ENCODE measurements at places on chromosomes 5 and 9. TPM values are rescaled to one million over a fixed set of nuclear protein-coding genes. Genes with fewer than 3 reads are reported as not detected.

Gene MXD3
- 23.0 TPM for total RNA-seq

Gene BNC2
- 40.8 TPM for total RNA-seq

Gene INSL4
- total RNA-seq, result not detected

Gene PFN3
- total RNA-seq, result not detected

Gene SLC45A2
- total RNA-seq, result not detected

Gene SLC1A1
- total RNA-seq, result 7.3 TPM

Gene GABRP
- total RNA-seq, result under 0.01 TPM

Gene PCDHGA7
- not detected for total RNA-seq

- DNase-seq, result no peak
Measured at GRCh38 chr5:84603568-84604185, 219.0 kb upstream of the EDIL3 start.

DNA sequence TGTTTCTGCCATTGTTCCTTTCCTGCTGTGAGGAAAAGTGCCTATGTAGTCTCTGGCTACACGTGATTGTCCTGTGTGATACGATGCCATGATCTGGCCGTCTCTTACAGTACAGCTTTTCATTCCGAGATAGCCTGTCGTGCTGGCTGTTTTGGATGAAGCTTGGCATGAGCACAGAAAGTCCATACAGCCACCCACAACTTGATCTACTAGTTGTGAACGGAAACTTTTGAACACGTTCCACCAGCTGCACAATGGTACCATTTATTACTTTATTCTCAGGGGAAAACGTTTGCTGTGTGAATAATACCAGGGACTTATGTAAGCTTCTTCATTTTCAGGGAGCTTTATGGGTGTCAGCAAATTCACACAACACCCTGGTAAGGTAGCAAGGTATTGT is 217.6 kb upstream of the ANKRD55 start:
- no peak for DNase-seq

DNA sequence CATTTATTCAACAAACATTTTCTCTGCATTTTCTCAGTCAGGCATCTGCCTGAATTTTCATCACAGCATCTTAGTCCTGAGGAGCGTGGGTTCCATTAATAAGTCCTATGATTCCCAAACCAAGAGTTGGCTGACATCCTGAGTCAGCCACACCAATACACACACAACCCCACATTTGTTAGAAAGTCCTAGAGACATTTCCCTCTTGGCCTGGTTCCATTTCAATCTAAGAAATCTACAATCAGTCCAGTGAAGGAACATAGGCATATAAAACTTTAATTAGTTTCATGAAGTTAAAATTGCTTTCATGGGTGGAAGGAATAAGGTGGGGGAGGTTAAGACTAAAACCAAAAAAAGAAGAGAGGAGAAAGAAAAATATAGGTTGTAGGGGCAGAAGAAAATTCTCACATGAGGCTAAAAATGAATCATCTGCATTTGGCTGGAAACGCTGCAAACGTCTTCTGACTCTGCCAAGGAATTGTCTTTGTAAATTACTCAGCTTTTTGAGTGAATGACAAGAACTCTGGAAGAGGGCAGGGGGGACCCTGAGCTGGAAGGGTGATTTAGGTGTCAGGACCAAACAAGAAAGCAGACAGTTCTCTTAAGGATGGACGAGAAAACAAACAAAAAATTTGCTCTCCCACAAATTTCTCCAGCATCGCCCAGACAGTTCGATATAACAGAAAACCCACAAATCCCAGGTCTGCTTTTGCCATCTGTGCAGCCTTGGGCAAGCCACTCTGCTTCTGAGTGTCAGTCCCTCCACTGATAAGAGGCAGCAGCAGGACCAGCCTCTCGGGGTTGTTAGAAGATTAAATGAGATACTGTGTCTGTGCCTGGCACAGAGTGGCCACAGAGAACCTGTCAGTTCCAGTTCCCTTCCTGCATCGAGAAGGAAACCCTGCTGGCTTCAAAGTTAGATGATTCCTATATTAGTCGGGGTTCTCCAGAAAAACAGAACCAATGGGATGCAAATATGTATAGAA is 289.7 kb downstream of the CDK5RAP2 start:
- no peak for DNase-seq

DNA sequence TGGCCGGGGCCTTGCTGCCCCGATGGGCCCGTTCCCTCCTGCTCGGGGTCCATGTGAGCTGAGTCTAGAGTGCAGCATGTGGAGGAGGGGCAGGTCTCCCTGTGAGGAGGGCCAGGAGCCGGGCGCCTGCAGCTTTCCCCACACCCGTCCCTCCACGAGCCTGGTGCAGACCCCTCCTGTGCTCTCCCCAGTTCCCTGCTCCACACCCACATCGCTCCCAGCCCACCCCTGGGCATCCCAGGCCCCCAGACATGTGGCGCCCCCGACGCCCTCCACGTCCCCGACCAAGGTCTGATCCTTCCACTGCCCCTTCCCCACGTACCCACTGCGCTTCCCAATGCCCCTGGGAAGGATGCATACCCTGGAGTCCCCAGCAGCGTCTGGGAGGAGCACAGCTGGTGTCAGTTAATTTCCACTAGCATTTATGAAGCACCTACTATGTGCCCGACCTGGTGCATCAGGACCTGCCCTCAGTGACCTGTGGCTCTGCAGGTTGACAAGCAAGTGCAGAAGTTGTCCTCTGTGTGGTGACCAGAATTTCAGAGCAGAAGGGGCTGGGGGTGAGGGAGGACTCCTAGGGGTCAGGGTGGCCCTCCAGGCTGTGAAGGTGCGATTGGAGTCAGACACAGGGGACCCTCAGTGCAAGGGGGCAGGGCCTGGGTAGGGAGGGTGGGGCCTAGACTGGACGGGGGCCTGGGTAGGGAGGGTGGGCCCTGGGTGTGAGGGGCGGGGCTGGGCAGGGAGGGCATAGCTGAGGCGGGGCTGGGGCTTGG is 10.8 kb upstream of the SLC6A18 start:
- no peak for DNase-seq

- DNase-seq, result no peak
Measured at GRCh38 chr9:116986015-116986414, 298.9 kb downstream of the TRIM32 start.

- DNase-seq, result peak; percentile 59
Measured at GRCh38 chr9:129863059-129863690, 27.9 kb downstream of the USP20 start.

GRCh38 chr5:35212122-35212982 is 17.9 kb downstream of the PRLR start:
- DNase-seq, result no peak

GRCh38 chr5:132747616-132748440 is 602 bp downstream of the CCNI2 start:
- peak; percentile 67 for DNase-seq

GRCh38 chr9:134691695-134692572 is 50.3 kb downstream of the COL5A1 start:
- DNase-seq, result no peak

- no peak for DNase-seq
Measured at GRCh38 chr5:112878760-112879159, 17.7 kb downstream of the SRP19 start.

DNA sequence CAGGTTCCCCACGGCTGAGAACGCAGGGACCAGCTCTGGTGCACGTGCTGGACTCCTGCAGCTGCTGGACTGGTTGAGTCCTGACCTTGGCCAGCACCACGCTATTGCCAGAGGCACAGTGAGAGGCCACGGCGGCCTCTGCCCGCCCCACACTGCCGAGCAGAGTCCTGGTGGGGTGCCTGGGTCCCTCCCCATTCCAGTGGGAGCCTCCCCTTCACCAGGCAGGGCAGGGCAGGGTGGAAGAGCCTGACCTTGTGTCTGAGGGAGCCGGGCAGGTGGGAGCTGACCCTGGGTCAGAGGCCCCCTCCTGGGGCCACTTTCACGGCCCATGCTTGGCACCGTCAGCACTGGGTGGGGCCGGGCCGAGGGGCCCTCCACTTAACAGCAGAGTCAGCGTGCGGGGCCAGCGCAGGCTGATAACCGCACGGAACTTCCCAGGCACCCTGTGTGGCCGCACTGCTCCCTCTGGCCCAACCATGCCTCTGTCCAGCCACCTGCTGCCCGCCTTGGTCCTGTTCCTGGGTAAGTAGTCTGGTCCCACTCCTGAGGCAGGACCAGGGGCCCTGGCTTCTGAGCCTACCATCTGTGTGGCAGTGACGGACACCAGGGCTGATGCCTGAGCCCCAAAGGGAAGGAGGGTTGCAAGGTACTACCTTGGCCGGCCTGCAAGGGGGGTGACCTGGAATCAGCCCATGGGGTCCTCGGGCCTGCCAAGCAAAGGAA is at the start of gene MAMDC4:
MAMDC4 (plus strand) TSS at position 406 of the 723 bp plus-strand sequence; CDS start at position 477, 71 bp downstream.
- peak; percentile 40 for DNase-seq

DNA sequence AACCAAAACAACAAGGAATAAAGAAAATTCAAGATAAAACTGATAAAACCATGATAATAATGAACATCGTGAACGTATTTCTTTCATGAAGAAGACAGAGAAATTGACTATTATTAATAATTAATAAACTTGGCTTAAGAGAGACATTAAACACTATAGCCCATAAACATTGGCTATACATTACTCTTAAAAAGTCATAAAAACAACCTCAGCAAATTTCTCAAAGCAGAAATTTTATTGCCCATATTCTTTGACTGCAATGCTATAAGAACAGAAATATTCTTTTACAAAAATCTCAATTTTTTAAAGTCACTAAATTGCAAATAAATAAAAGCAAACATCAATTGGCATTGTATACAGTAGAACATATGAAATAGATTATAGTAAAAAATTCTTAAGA is 42.5 kb downstream of the CSF2 start:
- no peak for DNase-seq

DNA sequence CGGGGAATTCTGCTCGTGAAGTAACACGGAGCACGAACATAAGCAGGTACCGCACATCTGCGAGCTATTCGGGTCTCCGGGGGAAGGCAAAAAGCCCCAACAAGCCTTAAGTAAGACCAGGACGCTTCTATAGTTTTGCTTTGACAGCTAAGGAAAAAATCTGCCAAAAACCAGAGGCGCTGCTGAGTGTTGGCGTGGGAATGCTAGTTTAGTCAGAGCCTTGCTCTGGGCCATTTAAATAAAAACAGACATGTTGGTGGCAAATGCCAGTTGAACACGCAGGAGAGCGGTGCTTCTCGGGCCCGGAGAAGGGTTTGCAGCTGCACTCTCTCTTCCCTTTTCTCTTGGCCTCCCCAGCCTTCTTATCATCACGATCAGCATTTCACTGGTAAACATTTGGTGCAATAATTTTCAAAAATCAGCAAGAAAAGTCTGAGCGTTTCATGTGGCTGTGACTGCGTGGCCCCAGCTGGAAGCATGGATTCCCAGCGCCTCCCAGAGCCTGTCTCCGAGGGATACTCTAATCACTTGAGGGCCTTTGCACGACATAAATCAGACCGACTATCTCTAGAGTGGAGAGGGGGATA is 6.4 kb upstream of the NOTCH1 start:
- DNase-seq, result no peak

- no peak for DNase-seq
Measured at GRCh38 chr5:97623441-97623840, 440.4 kb upstream of the RIOK2 start.

DNA sequence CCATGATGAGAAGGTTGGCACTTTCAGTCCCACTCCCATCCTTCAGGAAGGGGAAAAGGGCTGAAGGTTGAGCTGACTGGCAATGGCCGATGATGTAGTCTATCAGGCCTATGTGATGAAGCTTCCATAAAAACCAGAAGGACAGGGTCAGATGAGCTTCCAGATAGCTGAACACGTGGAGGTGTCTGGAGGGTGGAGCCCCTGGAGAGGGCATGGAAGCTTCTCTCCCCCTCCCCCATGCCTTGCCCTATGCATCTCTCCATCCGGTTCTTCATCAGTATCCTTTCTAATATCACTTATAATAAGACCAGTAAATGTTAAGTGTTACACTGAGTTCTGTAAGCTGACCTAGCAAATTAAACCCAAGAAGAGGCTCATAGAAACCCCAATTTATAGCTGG is 32.6 kb upstream of the SMU1 start:
- DNase-seq, result no peak

- DNase-seq, result no peak
Measured at GRCh38 chr5:179232091-179232735, 113.0 kb downstream of the ADAMTS2 start.

DNA sequence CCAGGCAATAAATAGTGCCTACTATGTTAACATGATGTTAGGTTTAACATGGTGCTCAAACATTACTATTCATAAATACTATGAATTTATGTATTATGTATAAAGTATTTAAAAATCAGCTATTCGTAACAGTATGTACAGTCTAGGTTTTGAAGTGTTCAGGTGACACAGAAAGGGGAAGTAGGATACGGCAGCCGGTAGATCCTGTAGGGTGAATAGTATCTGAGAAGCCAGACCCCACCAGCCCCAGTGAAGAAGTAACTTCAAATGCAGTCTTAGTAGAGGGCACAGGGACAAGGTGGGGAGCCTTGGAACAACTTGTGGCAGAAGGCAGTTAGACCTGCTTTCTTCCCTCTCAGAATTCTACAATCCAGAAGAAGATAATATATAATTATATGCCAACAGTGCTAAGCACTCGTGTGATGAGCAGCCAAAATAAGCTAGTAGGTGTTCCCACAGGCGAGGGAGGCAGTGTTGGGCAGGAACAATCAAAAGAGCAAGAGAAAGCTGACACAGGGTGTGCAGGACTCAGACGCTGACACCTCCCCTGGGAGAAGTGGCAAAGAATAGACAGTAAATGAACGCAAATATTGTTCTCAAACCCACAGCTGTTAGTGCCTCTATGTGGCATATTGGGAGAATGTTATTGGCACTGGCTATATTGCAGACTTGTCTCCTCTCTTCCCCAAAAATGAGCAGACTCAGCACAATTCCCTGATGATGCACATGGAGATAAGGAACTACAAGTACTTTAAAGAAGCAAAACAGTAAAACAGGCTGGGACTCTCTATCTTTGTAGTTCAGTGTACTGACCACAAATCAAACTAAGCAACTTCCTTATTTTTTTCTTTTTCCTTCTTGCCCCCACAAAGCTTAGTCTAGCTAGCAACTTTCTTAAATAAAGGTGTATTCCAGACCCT is 4.6 kb downstream of the ZNF367 start:
- DNase-seq, result peak; percentile 24

DNA sequence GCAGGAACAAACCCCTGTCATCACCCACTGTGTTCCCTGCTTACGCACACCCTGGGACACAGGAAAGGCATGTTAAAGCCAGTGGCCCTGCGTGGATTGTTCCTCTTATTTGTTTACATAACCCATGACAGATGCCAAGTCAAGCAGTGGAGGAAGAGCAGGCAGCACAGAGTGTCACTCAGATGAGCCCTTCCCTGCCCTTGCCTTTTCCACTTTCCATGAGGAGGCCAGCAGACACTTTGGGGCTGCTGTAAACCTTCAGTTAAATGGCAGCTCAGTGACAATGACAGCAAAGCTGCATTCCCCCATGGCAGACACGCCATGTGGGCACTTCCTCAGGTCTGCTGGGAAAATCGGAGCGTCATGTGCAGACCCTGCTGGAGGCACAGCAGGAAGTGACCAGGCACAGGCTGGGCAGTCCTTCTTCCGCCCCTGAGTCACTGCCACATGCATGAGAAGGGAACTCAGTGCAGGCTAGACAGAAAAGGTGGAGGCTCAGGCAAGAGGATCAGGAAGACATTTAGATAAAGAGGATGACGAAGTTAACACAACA is 216.8 kb upstream of the PIK3R1 start:
- DNase-seq, result peak; percentile 42

DNA sequence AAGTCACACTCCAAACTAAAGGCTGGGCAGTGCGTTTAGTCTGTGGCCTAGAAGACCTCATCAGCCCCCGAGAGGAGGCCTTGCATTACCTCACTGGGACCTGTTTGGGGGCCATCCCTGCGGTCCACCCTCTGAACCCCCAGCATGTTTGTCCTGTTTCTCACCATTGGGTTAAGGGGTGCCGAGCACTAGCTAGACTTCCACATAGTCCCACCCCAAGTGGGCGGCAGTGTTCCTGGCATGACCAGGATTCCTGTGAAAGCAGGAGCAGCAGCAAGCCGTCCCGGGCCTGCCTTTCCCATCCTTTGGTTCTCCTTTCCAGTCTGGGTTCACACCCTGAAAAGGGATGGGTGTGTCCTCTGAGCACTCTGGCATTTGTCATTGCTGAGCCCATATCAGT is 26.6 kb upstream of the SAP30L start:
- DNase-seq, result no peak

Measured in stomach (tissue), 19 donors.